Glutamatergic neuron (in vitro differentiated cells): ENCODE measurements at places on chromosomes 4 and X. TPM values are rescaled to one million over a fixed set of nuclear protein-coding genes. Genes with fewer than 3 reads are reported as not detected.
A peak's percentile ranks its signal among the peaks of the same experiment; 100 is the strongest.

DNA sequence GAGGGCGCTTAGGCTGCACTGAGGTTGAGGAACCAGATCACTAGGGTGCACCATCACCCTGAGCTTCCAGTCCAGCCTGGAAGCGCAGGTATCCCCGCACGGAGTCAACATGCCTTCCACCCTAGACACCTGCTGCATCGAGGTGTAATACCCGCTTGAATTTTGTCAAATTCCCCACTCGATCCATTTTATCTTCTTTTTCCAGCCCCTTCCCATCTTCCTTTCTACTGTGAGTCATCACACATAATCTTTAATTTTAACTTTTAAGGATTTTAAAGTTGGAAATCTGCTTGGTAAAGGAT lies 821 bp downstream of the PLK4 start:
- no peaks in the 10 kb centered on the region for H3K36me3 ChIP-seq
- no peak for DNase-seq
- H3K4me1 ChIP-seq, result no peaks in the 10 kb centered on the region
- H3K4me3 ChIP-seq, result peak overlapping the region; percentile 99

GRCh38 chr4:175330652-175331051 lies 412.5 kb downstream of the ADAM29 start:
- no peak for DNase-seq
- H3K27ac ChIP-seq, result no peak overlapping the region
- no peaks in the 10 kb centered on the region for H3K27me3 ChIP-seq
- no peaks in the 10 kb centered on the region for H3K4me1 ChIP-seq
- H3K36me3 ChIP-seq, result no peaks in the 10 kb centered on the region

CFAP47 gene
- 0.17 TPM for total RNA-seq

DNA sequence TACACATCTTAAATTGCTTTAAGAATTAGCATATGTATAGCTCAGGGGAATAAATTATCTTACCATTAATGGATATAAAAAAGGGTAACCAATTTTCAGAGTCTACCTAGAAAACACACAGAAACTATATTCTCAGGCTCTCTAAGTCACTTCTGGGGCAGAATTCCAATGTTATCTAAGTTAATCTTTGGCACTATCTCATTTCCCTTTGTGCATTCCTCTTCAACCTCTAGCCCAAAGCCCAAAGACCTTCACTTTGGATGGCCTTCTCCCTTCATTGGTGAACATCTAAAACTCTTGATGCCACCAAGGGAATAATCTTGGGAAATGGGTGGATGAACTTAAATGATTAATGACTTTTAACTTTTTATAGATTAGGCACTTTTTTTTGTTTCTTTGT lies 108.3 kb downstream of the APBB2 start:
- H3K27me3 ChIP-seq, result peaks cover 2% of the 10 kb centered on the region
- H3K4me1 ChIP-seq, result peaks cover 4% of the 10 kb centered on the region
- H3K36me3 ChIP-seq, result peaks cover 4% of the 10 kb centered on the region

F8A2 gene
- total RNA-seq, result not detected

DNA sequence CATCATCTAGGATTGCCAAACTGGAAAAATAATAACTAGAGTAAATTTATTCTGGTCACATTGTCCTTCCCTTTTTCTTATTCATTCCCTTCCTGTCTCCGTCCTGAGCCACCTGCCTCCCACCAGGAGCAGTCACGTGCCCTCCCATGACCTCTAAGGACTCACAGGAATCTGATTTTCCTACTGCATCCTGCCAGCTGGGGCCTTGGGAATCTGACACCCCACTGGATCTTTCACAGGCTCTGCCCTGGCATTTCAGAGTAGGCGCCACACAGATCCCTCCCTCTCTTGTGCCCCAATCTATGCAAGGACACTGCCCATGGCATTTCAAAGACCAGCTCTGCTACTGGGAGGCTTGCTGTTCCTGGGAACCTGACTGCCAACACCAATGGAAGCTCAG lies 520.5 kb downstream of the PPARGC1A start:
- H3K27me3 ChIP-seq, result peaks cover 3% of the 10 kb centered on the region
- H3K4me3 ChIP-seq, result no peak overlapping the region
- peak overlapping the region; percentile 48 for H3K27ac ChIP-seq
- DNase-seq, result no peak
- peaks cover 30% of the 10 kb centered on the region for H3K4me1 ChIP-seq
- H3K36me3 ChIP-seq, result no peaks in the 10 kb centered on the region

CLDN22 gene
- total RNA-seq, result not detected

DNA sequence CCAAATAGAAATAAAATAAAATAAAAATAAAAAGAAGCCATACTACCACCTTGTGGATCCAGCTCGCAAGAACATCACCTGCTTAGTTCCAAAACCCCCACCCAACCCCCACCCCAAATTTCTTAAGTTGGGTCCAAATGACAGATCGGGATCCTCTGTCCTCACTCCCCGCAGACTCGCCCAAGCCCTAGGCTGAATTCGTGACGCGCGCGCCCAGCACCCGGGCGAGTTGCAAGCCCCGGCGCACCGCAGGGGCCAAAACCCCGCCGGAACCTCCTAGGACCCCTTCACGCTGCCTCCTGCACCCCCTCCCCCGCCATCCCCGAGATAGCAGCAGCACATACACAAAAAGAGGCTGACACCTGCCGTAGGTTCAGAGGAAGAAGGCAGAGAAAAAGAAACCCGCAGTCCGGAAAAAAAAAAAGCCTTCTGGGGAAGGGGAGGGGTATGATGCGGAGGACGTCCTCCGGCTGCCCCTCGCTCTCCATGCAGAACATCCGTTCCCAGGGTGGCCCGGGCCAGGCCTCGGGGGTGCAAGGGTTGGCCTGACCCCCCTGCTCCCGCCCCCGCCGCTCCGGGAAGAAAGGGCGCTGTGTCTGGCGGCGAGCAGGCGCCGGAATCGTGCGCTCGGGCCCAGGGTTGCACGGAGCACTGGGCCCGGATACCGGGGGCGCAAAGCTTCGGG lies 2.6 kb downstream of the NLGN4X start:
- peak overlapping the region; percentile 95 for H3K4me3 ChIP-seq
- H3K36me3 ChIP-seq, result no peaks in the 10 kb centered on the region
- H3K27ac ChIP-seq, result peak overlapping the region; percentile 90
- DNase-seq, result peak; percentile 66

DNA sequence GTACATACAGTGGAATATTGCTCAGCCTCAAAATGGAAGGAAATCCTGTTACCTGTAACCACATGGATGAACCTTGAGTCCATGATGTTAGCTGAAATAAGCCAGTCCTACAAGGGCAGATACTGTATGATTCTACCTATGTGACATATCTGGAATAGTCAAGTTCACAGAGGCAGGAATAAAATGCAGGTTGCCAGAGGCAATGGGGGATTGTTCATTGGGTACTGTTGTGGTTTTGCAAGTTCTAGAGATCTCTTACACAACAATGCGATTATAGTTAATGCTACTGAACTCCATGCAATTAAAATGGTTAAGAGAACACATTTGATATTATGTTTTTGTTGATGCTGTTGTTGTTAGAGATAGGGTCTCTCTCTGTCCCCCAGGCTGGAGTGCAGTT lies 74.6 kb downstream of the SHROOM2 start:
- DNase-seq, result no peak
- peaks cover 2% of the 10 kb centered on the region for H3K27me3 ChIP-seq
- H3K27ac ChIP-seq, result no peak overlapping the region
- no peaks in the 10 kb centered on the region for H3K36me3 ChIP-seq

SUV39H1 gene
- 4.7 TPM for total RNA-seq

GRCh38 chr4:159374749-159375530 lies 272.1 kb downstream of the RAPGEF2 start:
- H3K4me3 ChIP-seq, result no peak overlapping the region
- H3K4me1 ChIP-seq, result no peaks in the 10 kb centered on the region
- H3K27me3 ChIP-seq, result no peaks in the 10 kb centered on the region

NUDT10 gene
- total RNA-seq, result 19.3 TPM

EFHC2 gene
- not detected for total RNA-seq

GRCh38 chr4:7734651-7735260 lies 204.9 kb downstream of the AFAP1 start:
- H3K4me3 ChIP-seq, result no peak overlapping the region
- peaks cover 6% of the 10 kb centered on the region for H3K27me3 ChIP-seq
- no peaks in the 10 kb centered on the region for H3K4me1 ChIP-seq
- no peak for DNase-seq
- H3K36me3 ChIP-seq, result peaks cover 8% of the 10 kb centered on the region

- H3K4me3 ChIP-seq, result peak overlapping the region; percentile 91
- peak overlapping the region; percentile 36 for H3K27ac ChIP-seq
- H3K36me3 ChIP-seq, result no peaks in the 10 kb centered on the region
These were observed 330.5 kb downstream of the HNRNPD start for GRCh38 chr4:82043081-82043808.

DNA sequence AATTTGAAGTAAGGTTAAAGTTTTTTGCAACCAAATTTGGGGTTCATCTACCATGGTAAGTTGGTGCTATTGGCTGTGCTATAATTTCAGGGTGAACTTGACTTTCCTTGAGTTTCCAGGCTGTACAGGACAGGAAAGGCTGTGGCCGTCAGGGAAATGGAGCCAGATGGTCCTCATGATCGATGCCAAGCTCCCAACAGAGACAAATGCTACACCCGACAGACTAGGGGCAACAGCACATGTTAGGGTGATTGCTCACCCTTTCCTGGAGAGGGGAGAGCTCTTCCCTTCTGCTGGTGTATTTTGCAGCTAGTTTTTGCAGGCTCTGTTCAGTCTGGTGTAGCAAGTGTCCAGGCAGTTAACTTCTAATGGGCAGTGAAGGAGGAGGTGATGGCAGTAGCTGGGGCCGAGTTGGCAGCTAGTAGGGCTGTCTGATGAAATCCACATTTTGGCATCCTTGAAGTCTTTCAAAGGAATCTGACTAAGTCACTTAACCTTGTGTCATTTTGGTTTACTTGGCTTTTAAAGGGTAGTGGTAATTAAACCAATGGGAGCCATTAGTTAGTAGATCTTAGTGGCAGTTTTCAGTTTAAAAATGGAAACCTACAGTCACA lies 47.8 kb downstream of the GAB1 start:
- H3K36me3 ChIP-seq, result no peaks in the 10 kb centered on the region
- H3K27me3 ChIP-seq, result peaks cover 3% of the 10 kb centered on the region
- peak overlapping the region; percentile 79 for H3K4me3 ChIP-seq
- peak overlapping the region; percentile 96 for H3K27ac ChIP-seq
- no peak for DNase-seq
- H3K4me1 ChIP-seq, result peaks cover 49% of the 10 kb centered on the region

GRCh38 chr4:25235401-25235800 lies 1.6 kb downstream of the PI4K2B start:
- no peaks in the 10 kb centered on the region for H3K4me1 ChIP-seq
- no peak for DNase-seq
- H3K4me3 ChIP-seq, result peak overlapping the region; percentile 88
- H3K27me3 ChIP-seq, result peaks cover 5% of the 10 kb centered on the region
